ENCODE measurements at places on chromosomes 2 and 18. TPM values are rescaled to one million over a fixed set of nuclear protein-coding genes. Genes with fewer than 3 reads are reported as not detected.

ZNF2 gene
- 3.8 TPM for polyA plus RNA-seq

ANKRD62 gene
- not detected for polyA plus RNA-seq

SERPINB12 gene
- polyA plus RNA-seq, result not detected

COL3A1 gene
- polyA plus RNA-seq, result not detected

Measured in IgD-negative memory B cell (primary cell).